ENCODE measurements at places on chromosomes 5 and 9.

GRCh38 chr5:141757402-141757801 is 75.4 kb upstream of the ARAP3 start:
- DNase-seq, result no peak

DNA sequence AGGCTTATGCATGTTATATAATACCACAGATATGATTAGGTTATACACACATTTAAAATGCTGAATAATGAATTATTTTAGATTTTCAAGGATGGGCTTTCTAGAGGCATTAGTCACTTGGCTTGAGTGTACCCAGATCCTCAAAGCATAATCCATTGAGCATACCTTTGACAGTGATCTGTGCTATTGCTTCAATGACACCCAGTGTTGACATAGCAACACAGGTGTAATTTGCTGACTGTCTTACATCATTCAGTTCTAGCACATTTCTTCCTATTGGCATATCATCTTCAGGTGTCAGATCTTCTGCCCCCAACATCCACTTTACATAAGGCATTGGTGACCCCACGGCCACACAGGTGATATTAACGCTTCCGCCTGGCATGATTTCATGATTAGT is 721.5 kb upstream of the DMAC1 start:
- DNase-seq, result no peak

DNA sequence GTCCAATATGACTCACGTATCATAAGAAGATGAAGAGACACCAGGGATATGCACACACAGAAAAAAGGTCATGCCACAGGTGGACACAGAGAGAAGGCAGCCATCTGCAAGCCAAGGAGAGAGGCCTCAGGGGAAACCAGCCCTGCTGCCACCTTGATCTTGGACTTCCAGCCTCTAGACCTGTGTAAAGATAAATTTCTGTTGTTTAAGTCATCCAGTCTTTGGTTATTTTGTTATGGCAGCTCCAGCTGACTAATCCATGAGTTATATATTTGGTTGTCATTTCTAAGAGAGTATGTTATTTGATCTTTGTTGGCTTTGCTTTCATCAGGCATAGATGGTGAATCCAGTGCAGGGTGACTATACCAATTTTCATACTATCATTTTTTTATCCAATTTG is 130.2 kb upstream of the DAP start:
- DNase-seq, result no peak

DNA sequence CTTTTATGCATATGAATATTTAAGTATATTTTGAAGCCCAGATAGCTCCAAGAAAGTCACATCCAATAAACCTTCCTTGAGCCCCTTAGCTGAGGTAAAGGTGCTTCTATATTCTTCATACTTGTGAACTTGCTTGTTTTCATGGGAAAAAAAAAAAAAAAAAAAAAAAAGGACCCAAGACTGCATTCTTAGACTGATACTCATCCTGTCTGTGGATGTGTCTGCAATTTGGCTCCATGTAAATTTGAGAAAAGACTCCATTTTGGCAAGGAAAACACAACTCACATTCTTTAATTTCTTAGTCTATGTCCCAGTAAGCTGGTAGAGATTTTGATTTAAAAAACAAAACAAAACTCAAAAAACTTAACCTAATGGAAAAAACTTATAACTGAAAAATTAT is 238.3 kb downstream of the FBXL17 start:
- no peak for DNase-seq
